ENCODE measurements at places on chromosomes 11 and 22.
A peak's percentile ranks its signal among the peaks of the same experiment; 100 is the strongest.

- DNase-seq: no peak
These were observed 300.5 kb downstream of the MIAT start for GRCh38 chr22:26957897-26958296.

- no peak for DNase-seq
These were observed 98.0 kb downstream of the NAT10 start for GRCh38 chr11:34203377-34203871.

- peak; percentile 71 for DNase-seq
These were observed 61.8 kb downstream of the SLC22A12 start for GRCh38 chr11:64652586-64653387.

DNA sequence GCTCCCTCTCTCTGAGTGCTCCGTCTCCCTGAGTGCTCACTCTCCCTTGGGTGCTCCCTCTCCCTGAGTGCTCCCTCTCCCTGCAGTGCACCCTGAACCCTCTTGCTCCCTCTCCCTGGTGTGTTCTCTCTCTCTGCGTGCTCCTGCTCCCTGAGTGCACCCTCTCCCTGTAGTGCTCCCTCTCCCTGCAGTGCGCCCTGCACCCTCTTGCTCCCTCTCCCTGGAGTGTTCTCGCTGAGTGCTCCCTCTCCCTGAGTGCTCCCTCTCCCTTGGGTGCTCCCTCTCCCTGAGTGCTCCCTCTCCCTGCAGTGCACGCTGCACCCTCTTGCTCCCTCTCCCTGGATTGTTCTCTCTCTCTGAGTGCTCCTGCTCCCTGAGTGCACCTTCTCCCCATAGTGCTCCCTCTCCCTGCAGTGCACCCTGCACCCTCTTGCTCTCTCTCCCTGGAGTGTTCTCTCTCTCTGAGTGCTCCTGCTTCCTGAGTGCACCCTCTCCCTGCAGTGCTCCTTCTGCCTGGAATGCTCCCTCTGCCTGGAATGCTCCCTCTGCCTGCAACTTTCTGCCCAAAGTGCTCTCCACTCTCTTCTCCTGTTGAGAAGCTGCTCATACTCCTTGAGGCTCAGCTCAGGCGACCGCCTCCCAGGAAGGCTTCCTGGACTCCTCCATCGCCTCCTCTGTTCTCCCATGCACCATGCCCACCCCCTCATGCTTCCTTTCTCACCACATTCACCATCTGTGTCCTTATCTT, 48.4 kb upstream of the WNT7B start:
- no peak for DNase-seq

DNA sequence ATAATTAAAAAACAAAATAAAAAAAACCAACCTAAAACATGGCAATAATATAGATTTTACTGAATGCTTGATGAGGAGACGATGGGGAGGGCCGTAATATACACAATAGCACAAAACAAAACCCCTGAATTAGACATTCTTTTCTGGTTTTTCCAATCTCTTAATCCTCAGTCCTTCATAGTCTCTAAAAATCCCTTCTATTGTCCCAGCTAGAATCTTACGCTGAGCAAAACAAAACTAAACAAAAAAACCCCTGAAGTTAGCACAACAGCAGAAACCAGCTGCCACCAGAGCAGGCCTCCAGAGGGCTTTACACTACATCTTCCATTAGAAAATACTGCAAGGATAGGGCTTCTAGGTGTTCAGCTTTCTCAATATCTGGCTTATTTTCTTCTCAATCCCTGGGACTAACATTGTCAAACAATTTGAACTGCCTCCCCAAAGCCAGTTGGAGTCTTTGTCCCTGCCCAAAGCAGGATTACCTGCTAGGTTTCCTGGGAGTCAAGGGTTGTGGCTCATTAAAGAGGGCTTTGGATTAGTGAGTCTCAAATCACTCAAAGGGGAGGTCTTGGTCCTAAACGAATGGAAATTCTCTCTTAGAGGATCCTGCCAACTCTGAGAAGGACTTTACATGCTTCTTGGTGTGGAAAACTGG, 2.1 kb upstream of the RNF26 start:
- DNase-seq: no peak

DNA sequence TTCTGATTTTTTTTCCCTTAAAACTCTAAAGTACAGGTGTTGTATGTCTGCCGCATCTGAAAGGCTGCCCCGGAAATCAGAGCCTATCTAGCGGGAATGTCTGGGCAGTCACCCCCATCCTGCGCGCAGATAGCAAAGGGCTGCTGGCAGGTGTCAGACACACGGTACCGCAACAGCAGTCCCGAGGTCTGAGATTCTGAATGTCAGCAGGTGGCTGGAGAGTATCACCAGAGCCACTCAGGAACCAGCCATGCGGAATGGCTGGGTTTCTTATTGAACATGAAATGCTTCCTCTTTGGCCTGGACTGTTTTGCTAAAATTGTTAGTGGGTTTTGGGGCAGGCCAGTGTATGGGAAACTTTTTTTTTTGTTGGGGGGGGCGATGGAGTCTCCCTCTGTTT, 53.3 kb downstream of the CERK start:
- DNase-seq: no peak

DNA sequence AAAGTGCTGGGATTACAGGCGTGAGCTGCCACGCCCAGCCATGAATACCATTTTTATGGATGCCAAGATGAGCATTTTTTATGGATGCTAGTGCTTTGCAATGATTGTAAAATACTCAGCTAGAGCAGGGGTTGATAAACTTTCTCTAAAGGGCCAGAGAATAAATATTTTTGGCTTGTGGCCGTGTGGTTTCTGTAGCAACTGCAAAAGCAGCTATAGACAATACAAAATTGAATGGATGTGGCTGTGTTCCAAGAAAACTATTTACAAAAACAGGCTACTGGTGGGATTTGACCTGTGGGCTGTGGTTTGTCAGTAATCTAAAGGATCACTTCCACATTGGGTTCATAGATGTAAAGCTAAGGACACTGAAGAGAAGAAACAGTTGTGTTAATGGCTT, 56.0 kb downstream of the COMMD9 start:
- no peak for DNase-seq
